Esophagus mucosa (tissue), 1 donor: ENCODE measurements at places on chromosomes 7 and 10. TPM values are rescaled to one million over a fixed set of nuclear protein-coding genes. Genes with fewer than 3 reads are reported as not detected.

GRCh38 chr7:95972523-95972922, 200.2 kb downstream of the DYNC1I1 start:
- ATAC-seq = no peak

DNA sequence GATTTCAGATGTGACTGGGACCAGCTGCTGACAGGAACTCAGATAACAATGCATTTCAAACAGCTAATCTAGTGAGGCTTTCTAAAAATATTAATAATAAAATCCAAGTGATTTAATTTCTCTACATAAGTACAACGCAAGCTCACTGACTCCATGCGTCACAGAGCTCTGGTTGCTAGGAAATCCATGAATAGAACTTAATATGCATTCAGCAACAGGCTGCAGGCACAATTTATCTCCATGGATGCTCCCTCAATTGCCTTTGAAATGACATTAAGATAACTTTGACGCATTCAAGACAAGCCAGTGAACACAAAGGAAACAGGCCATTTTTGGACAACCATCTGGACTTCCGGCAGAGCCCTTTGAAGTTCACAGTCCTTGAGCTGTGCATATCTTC, 118.7 kb upstream of the COL1A2 start:
- ATAC-seq = no peak

Gene ZCWPW1
- 1.4 TPM for total RNA-seq

DNA sequence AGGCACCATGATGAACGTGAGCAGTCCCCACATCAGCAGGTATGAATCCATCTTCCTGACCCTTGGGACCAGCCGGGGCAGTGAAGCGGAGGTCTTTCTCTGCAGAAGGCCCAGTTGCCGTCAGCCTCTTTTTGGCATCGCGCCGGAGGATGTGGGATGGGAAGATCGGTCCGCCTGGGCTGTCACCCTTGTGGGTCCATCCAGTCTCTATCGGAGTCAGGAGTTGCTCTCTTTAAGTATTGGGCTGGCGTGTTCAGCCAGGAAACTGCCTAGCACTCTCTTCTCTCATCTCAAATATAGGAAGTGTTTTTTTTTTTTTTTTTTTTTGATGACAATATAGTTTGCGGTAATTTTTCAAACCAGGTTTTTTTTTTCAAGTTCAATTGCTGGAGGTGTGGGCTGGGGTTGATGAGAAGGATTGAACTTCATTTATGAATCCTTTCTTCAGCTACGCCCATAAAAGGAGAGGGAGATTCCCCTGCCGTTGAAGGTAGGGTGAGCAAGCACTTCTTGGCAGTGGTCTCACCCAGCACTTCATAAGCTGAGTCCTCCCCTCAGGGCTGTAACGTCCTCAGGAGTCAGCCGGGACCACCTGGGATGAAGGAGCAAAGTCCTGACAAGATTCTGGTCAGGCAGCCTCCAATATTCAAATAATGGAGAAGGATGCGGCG, at the start of gene IL2RA:
TSS of gene IL2RA (minus strand) at position 267 of the 671 bp plus-strand sequence. CDS start at position 51, 216 bp downstream.
- peak; percentile 38 for ATAC-seq

Gene AZGP1
- total RNA-seq = 10.8 TPM

Gene PDE6C
- total RNA-seq = not detected

DNA sequence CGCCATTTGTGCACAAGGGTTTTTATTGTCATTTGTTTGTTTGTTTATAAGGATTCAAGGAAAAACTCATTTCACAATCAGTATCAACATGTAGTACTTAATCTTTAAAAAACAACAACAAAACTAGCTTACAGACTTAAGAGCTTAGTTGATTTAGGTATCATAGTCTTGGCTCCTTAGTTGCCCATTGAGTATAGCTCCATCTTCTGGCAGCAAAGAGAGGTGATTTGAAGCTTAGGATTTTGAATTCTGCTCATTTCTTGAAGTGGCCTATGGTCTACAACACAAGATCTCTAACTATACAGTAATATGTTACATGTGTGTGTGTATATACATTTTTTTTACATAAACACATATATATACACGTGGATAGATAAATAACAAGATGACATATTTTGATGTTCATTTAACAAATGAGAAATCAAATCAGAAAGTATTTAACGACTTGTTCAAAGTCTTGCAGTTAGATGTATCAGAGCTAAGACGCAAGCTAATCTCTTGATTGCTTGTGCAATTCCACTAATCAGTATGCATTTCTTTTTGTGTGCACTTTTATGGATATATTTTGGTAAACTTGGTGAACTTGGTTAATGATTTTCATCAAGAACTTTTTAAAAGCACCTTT, 307.3 kb downstream of the CAMK1D start:
- peak; percentile 70 for ATAC-seq

DNA sequence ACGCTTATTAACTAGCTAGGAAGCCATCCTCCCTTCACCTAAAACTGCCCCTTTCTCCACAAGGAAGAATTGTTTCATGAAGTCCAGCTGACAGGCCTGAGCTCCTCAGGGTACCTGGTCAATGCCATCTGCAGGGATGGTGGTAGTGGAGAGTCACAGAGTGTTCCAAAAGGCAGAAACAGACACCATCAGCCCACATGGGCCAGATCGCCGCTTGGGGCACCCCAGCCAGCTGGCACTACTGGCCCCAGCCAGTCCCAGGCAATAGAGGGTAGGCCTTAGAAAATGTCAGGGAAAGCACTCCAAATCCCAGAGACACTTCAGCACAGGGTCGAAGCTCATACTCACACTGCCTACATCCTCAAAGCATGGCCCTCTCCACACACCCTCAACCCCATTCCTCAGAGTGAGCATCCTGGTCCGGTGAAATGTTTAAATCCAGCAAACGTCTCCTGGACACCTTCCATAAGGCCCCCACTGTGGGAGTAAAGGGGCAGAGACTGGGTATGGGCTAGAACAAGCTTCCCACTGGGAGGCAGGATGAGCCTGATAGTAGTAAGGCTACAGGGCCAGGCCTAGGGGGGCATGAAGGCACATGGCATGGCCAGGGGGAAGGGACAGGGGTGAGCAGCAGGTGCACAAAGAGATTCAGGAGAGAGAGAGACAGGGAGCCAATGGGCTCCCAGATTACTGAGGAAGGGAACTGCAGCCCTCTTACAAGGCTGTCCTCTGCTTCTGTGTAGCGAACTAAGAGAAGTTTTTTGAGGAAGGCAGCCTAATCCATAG, 1.9 kb downstream of the LRRC20 start:
- ATAC-seq = no peak

- ATAC-seq = no peak
Observed at GRCh38 chr10:5479481-5480161, 19.7 kb downstream of the CALML5 start.

GRCh38 chr7:107528461-107528860, 35.3 kb downstream of the COG5 start:
- ATAC-seq = no peak

Gene AASS
- total RNA-seq = 16.3 TPM

Gene HERC4
- 33.3 TPM for total RNA-seq

DNA sequence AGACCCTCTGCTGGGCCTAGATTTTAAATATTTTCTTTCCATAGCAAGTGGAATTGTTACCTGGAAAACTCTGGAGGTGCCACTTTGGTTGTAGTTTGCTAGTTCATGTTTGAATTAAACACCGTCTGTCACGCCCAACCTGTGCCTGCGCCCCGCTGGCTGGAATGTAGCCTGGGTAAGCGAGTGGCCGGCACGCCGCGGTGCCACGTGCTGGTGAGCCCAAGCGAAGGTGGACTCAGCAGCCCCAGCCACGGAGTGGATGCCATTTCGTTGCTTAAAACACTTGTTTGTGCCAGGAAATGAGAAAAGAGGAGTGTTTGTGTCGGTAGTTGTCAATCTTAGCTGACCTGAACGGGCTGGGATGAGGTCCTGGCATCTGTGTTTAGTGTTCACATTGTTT, 2.7 kb downstream of the GET4 start:
- ATAC-seq = no peak

DNA sequence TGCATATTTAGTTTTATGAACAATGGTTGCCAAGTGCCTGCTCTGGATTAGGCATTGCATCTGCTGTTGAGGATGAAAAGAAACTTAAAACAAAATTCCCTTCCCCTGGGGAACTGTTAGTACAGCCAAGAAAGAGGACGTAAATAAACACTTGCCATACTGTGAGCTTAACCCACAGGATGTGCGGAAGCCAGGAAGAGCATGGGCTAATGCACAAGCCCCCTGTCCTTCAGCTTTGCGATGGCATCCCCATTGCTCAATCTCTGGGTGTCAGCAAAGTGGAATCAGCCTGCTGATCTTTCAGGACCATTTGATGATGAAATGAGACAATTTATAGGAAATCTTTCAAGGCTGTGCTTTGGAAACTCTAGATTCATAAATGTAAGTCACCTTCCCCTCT, 399.9 kb upstream of the IGFBP3 start:
- ATAC-seq = no peak

DNA sequence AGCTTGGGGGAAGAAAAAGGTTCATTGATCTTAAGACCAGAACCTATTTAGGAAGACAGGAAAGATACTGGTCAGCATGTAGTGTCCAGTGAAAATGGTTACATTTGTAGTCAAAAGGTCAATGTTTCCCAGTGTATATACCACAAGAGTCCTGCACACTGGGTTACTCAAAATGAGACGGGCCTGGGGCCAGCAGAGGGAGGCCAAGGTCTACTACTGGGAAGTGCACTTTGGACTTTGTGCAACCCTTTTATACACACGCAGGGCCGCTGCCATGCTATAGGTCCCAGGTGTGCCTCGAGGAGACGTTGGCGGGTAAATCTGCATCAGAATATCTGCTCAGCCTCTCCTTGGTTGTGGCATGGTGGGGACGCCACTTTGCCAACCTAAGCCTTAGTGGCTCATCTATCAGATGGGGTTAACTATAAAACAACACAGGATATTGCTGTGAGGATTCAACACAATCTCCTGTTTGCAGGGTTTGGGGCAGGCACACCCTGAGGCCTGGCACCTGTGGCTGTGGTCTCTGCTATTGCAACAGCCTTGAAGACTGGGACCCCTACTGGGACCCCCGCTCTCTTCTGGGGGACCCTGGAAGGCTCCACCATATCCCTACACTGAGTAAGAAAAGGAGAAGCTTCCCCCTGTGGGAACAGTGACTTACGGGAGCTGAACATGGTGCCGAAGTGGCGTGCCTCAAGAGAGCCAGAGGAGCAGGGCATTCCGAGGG, 19.7 kb downstream of the CLRN3 start:
- no peak for ATAC-seq

DNA sequence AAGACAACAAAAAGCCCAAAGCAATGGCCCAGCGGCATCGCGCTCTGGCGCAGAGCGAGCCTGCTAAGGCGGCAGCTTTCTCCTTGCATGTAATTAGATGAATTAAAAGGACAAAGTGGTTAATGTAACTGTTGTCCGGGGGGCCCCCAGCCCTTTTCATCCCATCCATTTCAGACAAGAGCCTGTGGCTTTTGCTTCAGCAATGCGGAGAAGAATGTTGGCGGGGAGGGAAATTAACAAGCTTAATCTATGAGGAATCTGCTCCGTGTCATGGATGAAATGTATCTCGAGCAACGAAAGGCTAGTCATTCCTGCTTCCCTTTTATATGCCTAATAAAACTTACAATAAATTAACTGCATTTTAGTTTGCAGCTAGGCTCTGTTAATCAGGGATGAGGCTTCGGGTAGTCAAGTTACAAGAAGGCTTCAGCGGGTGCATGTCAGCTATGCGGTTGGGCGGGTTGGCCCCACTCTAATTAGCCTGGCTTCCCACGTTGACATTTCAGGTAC, 203.3 kb downstream of the BUB3 start:
- no peak for ATAC-seq

GRCh38 chr7:26399736-26400135, 108.1 kb downstream of the SNX10 start:
- ATAC-seq = no peak
